Activated CD8-positive, alpha-beta memory T cell treated with anti-CD3 and anti-CD28 coated beads, Interleukin-2, amount 50 U/mL, for 4 hours (primary cell): ENCODE measurements at places on chromosomes 4 and X.

DNA sequence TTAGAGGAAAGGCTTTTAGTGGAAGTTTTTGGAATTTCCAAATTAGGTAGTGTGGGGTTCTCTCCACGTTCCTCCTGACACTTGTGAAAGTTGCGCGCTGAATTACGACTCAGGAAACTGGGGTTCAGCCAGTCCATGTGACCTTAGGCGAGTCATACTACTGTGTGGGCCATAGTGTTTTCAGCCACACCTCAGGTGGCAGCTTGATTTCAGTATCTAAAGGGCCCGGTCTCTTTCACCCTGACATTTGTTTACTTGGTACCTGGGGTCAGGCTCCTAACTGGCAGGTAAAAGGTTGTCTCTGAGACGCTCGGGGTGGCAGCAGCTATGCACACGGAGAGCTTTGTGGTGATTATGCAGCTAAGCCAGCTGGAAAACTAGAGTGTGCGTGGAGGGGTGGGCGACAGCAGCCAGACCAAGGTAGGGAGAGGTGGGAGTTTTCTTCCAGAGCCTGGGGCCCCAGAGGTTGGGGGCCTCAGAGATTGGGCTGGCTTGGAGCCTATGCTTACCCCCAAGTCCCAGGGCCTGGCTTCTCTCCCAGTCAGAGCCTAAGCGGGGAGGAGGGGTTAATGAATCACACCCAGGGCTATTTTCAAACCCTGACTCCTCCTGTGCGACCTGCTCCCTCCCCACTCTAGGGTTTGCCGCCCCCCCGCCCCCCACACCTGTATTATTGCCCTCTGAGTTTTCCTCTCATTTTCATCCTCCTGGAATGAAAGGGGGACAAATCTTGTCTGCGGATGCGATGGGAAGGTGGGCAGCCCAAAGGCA is 47.2 kb downstream of the STARD8 start:
- DNase-seq, result no peak

GRCh38 chrX:151680805-151681204 is 14.5 kb upstream of the PRRG3 start:
- peak; percentile 56 for DNase-seq

GRCh38 chr4:170114636-170115035 is 24.9 kb upstream of the AADAT start:
- no peak for DNase-seq

DNA sequence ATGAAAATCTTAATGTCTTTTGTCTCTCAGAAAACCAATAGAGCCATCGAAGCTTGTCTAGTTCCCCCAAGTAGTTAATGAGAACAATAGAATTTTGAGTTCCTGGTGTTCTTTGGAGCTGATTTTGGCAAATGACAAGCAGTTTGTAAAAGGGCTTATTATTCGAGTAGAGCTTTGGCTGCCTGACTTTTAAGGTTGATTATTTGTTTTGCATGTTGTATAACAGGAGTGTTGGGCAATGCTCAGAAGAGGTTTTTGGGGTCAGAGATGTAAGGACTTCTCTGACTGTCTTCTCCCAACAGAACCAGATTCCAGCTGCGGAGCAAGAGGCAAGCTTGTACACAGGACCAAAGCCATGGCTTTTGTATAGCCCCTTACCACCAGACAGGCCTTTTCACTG is 30.0 kb downstream of the ZCCHC12 start:
- DNase-seq, result no peak

DNA sequence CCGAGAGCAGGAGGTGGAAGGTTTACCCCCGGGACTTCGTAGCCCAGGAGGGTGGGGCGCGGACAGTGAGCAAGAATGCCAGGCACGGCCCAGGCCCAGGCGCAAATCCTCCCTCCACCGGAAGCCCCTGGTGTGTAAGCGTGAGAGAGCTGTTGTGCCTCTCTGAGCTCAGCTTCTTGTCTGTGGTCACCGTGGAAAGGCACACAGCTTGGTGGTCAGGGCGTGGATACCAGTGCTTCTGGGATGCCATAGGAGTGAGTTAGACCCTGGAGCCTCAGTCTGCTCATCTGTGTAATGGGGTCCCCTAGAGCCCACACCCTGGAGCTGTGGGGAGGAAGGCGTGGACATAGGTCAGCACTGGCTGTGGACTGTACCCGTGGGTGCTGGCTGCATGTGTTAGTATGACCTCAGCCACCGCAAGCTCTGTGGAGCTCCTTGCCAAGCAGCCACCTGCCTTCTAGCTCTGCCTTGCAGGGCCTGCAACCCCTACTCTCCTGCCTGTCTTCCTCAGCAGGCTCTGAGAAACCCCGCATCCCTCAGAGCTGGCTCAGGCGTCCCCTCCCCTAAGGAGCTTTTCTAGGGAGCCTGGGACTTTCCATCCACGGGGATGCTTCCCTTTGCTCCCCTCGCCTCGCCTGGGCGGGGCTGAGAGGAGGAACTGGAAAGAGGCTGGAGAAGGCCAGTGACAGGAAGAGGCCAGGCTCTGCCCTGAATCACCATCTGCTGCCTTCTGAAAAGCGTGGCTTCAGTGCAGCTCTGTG is 28.0 kb upstream of the AFAP1 start:
- no peak for DNase-seq

DNA sequence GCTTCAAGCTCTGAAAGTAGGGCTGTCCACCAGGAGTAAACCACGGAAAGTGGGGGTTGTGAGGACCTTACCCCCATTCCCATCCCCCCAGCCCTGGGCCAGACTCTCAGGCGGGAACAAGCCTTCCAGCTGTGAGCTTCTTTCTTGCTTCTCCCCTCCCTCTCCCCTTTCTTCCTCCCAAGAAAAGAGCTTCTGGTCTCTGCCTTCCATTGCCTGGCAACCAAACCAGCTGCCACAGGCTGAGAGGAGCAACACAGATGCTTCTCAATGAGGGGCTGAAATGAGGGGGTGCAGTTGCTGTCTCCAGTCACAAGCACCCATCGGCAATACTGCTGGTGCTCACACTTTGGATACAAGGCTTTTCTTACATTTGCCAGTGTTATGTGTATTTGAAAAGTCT is 72.5 kb downstream of the SLC16A2 start:
- DNase-seq, result no peak

GRCh38 chrX:153865685-153866084 is 20.3 kb downstream of the L1CAM start:
- no peak for DNase-seq

DNA sequence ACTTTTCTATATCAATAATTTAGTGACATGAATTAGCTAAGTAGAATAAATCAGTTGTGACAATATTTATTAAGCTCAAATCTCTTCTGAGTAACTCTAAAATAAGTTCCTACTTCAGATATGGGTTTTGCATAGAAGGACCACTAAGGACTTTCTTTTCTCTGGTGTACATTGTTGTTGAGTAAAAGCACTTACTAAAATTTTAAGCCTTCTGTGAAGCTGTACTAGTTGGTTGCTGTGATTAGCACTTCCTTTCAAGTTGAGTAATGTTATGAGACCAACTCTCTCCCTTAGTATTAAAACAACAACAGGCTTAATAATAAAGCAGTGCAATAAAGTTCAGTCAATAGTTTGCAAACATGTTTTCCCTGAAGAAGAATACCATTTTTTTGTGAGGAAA is 667.4 kb upstream of the NDST4 start:
- no peak for DNase-seq

GRCh38 chr4:101953949-101954348 is 163.4 kb downstream of the BANK1 start:
- DNase-seq, result no peak

DNA sequence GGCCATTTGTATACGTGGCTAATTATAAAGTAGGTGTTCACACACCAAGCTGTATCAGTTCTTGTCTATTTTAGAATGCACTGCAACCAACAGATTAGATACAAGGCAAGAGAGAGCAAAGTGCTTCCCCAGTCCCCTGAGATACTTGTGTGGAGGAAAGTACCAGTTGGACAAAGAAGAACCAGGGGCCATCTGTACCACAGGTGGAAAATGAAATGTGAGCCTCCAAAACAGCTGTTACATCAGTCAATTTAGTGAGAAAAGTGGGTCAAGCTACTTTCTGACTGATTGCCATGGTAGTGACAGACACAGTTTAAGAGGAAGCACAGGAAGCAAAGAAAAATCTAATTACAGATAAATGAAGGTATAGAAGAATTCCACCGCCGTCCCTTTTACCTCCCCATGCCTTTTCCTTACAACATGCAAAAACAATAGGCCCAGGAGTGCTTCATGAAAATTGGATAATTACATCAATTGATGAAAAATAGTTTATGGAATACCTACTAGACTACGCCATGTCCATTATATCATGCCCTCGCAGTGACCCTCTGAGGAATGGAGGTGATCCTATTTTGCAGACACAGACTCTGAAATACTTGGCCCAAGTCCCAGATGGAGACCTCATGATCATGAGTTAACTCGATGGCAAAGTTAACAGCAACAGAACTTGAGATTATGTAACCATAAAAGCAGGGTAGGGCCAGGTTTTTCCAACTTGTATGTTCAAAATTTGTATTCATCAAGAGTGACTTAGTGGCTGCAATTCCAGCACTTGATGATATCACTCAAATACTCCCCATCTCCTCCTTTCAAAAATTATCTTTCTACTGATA is 15.8 kb downstream of the SMPX start:
- DNase-seq, result no peak

DNA sequence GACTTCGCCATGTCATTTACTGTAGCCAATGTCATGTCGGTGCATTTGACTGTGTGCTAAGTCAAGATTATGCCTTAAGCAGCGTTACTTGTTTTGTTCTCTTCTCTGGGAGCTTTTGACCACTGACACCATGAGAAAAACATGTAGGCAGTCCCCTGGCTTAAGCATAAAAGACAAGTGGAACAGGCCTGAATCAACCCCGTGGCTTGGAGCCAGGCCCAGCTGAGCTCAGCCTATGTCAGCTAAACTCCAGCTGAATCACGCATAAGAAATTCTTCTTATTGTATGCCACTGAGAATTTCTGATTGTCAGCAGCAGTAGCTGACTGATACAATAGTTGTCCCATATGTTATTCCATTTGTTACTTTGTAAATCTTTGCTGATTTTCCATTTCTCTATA is 261.9 kb downstream of the CBLL2 start:
- no peak for DNase-seq

DNA sequence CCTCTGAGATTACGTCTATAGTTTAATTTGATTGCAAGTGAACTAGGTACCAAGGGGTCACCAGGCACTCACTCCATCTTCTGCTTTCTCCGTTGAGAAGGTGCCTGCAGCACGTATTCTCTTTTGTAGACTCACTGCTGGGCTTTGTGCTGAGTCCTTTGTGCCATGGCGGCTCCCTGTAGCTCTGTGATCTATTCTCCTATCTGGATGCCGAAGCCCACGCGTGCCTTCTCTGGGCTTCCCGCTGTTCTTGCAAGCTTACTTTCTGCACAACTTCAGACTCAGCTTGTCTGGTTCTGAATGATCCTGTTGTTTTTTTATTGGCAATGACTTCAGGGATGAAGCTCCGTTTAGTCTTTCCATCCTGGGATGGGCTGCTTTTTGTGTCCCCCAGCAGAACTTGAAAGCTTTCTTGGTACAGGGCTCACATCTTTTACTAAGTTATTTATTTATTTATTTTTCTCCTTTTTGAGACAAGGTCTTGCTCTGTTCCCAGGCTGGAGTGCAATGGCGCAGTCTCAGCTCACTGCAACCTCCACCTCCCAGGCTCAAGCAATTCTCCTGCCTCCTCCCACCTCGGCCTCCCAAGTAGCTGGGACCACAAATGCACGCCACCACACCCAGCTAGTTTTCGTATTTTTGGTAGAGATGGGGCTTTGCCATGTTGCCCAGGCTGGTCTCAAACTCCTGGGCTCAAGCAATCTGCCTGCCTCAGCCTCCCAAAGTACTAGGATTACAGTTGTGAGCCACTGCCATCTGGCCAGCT is 100.9 kb upstream of the NKX1-1 start:
- no peak for DNase-seq

DNA sequence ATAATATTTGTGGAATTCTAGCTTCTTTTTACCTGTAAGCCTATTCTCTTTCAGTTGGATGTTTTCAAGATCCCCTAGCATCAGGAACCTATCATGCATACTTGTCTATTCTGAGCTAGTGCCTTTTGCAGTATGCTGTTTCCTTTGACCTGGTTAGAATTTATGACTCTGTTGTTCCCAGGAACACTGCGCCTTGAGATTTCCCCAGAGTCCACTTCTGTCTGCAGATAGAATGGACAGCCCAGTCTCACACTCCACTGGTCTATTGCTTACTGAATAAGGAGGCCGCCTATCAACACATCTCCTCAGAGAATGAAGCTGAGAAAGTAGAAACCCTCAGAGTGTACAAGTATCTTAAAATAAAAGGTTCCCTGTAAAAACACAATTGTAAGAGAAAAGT is 465.1 kb upstream of the GALNTL6 start:
- DNase-seq, result no peak

- no peak for DNase-seq
Observed at GRCh38 chr4:163622379-163623035, 128.0 kb downstream of the TMA16 start.

DNA sequence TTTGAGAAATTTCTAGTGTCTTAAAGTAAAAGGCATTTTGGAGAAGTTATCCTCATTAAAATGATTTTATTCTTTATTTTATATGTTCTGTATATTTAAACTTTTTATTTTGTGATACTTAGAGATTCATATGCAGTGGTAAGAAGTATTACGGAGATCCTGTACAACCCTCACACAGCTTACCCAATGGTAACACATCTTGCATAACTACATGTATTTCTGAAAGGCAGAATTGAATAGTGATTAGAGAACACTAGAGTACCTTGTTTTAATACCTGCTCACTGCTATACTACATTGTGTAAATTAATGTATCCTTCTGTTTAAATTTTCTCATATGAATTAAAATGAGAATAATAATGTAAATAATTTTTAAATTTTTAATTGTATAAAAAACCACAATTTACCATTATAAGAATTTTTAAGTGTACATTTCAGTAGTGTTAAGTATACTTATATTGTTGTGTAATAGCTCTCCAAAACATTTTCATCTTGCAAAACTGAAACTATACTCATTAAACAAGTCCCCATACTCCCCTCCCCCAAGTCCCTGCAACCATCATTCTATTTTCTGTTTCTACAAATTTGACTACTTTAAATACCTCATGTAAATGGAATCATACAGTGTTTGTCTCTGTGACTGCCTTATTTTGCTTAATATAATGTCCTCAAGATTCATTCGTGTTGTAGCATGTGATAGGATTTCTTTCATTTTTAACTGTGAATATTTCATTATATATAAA is 45.4 kb downstream of the INTS12 start:
- DNase-seq, result no peak

GRCh38 chrX:21972046-21972445 is 31.5 kb downstream of the SMS start:
- no peak for DNase-seq

DNA sequence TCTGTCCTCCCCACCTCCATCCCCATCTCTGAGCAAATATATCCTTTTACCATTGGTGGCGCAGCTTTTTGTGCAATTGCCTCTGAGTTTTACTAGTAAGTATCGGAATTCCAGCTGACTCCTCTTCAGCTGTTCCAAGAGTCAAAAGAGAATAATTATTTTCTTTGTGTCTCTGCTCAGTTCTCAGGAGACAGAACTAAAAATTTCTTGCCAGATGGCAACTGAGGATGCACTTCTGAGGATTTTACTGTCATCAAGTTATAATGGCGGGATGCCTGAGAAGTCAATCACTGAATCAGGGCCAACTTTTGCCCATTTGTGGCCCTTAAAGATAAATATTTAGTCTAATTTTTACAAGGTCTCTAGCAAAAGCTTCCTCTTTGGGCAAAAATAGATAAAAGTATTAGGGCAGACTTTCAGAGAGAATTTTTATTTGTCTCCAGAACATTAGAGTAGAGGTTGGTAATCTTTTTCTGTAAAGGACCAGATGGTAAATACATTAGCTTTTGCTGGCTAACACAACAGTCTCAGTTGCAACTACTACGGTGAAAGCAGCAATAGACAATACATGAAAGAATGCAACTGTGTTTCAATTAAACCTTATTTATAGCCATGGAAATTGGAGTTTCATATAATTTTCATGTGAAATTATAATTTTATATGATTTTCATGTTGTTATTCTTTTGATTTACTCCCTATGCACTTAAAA is 15.6 kb upstream of the ADGRA3 start:
- no peak for DNase-seq
